ENCODE measurements at places on chromosomes 4 and X.

- H3K36me3 ChIP-seq = no peaks in the 10 kb centered on the region
- DNase-seq = no peak
- H3K27me3 ChIP-seq = no peaks in the 10 kb centered on the region
Measured at GRCh38 chr4:21544415-21544814, 404.2 kb downstream of the KCNIP4 start.

DNA sequence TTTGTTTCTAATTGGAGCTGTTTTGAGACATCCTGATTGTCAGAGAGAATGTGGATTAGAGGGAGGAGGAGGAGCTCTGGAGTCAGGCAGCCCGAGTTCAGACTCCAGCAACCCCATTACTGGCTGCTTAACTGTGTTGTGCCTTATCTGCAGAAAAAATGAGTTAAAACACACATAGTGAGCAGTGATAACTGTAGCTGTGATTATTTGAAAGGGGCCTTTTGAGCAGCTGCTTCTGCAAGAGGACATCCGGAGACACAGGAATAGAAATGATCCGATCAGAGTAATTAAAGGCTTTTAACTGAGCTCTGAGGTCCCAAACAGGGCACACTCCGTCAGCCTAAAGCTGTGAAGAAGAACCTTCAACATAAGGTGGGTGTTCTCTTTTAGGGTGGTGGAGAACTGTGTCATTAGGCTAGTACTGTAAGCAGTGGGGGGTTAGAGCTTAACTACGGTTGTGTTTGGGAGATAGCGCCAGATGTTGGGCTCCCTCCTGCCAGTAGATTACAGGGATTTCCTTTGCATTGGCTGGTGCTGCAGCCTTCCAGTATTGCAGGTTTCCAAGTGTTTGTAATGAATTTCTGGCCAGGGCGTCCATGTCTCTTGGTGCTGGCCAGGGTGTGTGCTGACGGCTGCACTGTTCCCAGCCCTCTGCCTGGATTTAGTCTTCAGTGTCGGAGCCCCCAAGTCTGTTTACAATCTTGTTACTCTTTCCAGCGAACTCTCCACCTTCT is 24.3 kb downstream of the ADD1 start:
- no peak for DNase-seq
- no peak overlapping the region for H3K27ac ChIP-seq
- H3K4me3 ChIP-seq = no peak overlapping the region
- H3K4me1 ChIP-seq = peaks cover 9% of the 10 kb centered on the region
- no peaks in the 10 kb centered on the region for H3K27me3 ChIP-seq

DNA sequence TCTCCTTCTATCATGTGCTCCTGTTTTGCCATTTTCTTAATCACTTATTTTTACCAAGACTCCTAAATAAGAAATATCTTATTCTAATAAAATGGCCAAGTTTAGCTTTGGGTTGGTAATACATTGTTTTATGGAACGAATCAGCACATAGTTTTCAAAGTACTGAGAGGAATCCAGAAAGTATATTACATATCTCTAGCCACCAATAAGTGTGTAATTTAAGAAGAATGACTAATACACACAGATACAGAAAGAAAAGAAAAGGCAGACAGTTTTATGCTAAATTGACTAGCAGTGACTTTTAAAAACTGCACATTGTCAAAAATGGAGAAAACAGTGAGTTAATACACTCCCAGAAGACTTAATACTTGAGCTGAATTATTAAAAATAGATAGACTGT is 167.0 kb upstream of the IL15 start:
- DNase-seq = no peak
- no peak overlapping the region for H3K27ac ChIP-seq
- no peaks in the 10 kb centered on the region for H3K36me3 ChIP-seq

- H3K4me1 ChIP-seq = peaks cover 27% of the 10 kb centered on the region
- DNase-seq = no peak
- no peaks in the 10 kb centered on the region for H3K27me3 ChIP-seq
- H3K4me3 ChIP-seq = no peak overlapping the region
Measured at GRCh38 chr4:7876201-7876875, 63.3 kb downstream of the AFAP1 start.

DNA sequence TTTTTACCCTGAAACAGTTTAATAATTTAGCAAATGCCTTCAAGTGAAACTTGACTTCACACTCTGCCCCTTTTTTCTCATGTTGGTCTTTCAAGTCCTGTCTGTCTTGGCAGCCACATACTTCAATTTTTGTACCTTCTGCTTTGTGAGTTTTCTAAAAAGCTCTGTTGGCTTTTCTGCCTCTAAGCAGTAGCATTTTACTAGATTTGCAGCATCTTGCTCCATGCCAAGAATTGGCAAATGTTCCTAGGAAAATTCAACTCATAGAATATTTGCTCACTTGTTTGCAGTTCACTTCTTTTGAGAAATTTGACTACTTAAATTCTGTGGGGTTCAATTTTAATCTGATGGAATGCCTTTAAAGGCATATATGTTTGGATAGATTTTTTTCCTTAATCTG is 59.2 kb downstream of the FAM47A start:
- no peaks in the 10 kb centered on the region for H3K36me3 ChIP-seq
- H3K27ac ChIP-seq = no peak overlapping the region
- H3K4me3 ChIP-seq = no peak overlapping the region

GRCh38 chr4:122475233-122475632 is 18.7 kb upstream of the IL2 start:
- no peak overlapping the region for H3K4me3 ChIP-seq
- H3K36me3 ChIP-seq = no peaks in the 10 kb centered on the region
- H3K27ac ChIP-seq = no peak overlapping the region
- H3K4me1 ChIP-seq = no peaks in the 10 kb centered on the region
- no peaks in the 10 kb centered on the region for H3K27me3 ChIP-seq

DNA sequence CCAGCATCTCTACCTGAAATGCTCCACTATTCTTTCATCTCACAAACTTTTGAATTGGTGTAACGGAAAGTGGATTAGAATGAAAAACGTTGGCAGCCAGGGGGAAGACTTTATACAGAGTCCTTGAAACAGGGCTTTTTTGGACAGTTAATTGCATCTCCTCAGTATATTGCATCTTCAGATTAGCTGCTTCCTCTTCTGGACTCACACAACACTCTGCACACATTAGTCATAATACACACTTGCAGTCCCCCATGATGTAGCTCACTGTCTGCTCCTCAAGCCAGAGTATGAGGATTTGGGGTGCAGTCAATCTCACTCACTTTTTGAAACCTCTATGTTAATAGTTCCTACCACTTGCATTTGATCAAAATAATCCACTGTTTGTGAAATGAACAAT is 101.0 kb downstream of the ADGRA3 start:
- no peaks in the 10 kb centered on the region for H3K36me3 ChIP-seq
- no peak for DNase-seq
- H3K4me3 ChIP-seq = no peak overlapping the region
- H3K27ac ChIP-seq = no peak overlapping the region
- no peaks in the 10 kb centered on the region for H3K27me3 ChIP-seq

DNA sequence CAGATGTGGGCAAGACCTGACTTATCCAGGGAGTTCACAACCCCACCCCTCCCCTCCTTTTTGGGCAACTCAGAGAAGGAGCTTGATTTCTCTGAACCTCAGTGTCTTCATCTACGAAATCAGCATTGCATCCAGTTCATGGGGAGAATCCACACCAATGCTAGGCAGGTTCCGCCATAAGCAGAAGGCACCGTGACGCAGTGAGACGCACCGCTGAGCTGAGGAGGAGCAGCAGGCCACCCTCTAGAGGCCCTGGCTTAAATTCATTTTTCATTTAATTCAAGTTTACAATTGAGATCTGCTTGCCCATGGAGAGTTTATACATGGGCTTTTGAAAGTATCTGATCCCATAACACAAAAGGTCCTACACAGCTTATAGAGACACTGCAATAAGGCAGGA is 55.7 kb downstream of the CPZ start:
- H3K27ac ChIP-seq = no peak overlapping the region
- H3K4me3 ChIP-seq = no peak overlapping the region
- H3K36me3 ChIP-seq = no peaks in the 10 kb centered on the region
- DNase-seq = no peak

GRCh38 chrX:69138512-69138911 is 26.7 kb downstream of the PJA1 start:
- H3K27ac ChIP-seq = no peak overlapping the region
- no peak overlapping the region for H3K4me3 ChIP-seq
- H3K4me1 ChIP-seq = no peaks in the 10 kb centered on the region
- peaks cover 22% of the 10 kb centered on the region for H3K27me3 ChIP-seq
- DNase-seq = no peak
- H3K36me3 ChIP-seq = no peaks in the 10 kb centered on the region

DNA sequence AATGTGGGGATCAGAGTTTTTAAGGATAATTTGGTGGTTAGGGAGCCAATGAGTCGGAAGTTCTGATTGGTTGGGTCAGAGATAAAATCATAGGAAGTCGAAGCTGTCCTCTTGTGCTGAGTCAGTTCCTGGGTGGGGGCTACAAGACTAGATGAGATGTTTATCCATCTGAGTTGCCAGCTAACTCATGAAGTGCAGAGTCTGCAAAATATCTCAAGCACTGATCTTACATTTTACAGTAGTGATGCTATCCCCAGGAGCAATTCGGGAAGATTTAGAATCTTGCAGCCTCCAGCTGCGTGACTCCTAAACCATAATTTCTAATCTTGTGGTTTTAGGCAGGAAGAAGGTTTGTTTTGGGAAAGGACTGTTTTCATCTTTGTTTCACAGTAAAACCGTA is 565.8 kb upstream of the SPANXN1 start:
- H3K27me3 ChIP-seq = no peaks in the 10 kb centered on the region
- H3K4me1 ChIP-seq = no peaks in the 10 kb centered on the region
- H3K36me3 ChIP-seq = no peaks in the 10 kb centered on the region
- no peak for DNase-seq
- no peak overlapping the region for H3K27ac ChIP-seq
- H3K4me3 ChIP-seq = no peak overlapping the region

- H3K27me3 ChIP-seq = no peaks in the 10 kb centered on the region
- H3K36me3 ChIP-seq = no peaks in the 10 kb centered on the region
- no peak overlapping the region for H3K4me3 ChIP-seq
Measured at GRCh38 chrX:101057093-101057714, 5.3 kb upstream of the TRMT2B start.

GRCh38 chrX:45750639-45751038 is 550.0 kb upstream of the DIPK2B start:
- no peaks in the 10 kb centered on the region for H3K27me3 ChIP-seq
- H3K36me3 ChIP-seq = peaks cover 6% of the 10 kb centered on the region
- H3K4me3 ChIP-seq = no peak overlapping the region
- DNase-seq = no peak
- H3K27ac ChIP-seq = no peak overlapping the region
- H3K4me1 ChIP-seq = peaks cover 10% of the 10 kb centered on the region

GRCh38 chr4:125283707-125284279 is 31.0 kb upstream of the FAT4 start:
- H3K27me3 ChIP-seq = no peaks in the 10 kb centered on the region
- no peak overlapping the region for H3K4me3 ChIP-seq
- no peak for DNase-seq
- H3K4me1 ChIP-seq = no peaks in the 10 kb centered on the region

GRCh38 chr4:180099957-180100356 is 2143.2 kb upstream of the TENM3 start:
- no peak overlapping the region for H3K4me3 ChIP-seq
- no peaks in the 10 kb centered on the region for H3K36me3 ChIP-seq
- no peak for DNase-seq

DNA sequence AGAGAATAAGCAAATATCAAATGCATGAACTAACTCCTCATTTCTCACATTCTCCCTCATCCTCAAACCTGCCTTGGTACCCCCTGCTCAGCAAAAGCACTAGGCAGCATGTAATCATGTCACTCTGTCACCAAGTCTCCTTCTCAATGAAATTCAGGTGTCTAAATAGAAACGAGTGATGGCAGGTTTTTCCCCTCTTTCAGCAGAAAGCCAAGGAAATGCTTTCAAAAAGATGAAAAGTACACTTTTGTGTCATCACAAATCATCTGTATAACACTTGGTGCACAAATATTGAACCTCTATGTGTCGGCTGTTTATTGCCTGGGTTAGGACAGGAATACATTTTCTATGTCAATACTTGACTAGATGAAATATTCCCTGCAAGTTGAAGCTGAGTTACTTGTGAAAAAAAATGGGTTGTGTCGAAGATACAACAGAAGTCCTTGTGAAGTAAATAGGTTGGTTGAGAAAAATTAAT is 285.1 kb upstream of the MAGEB18 start:
- no peak overlapping the region for H3K27ac ChIP-seq
- H3K4me1 ChIP-seq = no peaks in the 10 kb centered on the region
- no peak overlapping the region for H3K4me3 ChIP-seq

- H3K4me3 ChIP-seq = no peak overlapping the region
- H3K36me3 ChIP-seq = peaks cover 14% of the 10 kb centered on the region
- no peaks in the 10 kb centered on the region for H3K4me1 ChIP-seq
- H3K27me3 ChIP-seq = no peaks in the 10 kb centered on the region
- no peak for DNase-seq
- H3K27ac ChIP-seq = no peak overlapping the region
Measured at GRCh38 chr4:26418107-26418506, 72.2 kb downstream of the CCKAR start.

DNA sequence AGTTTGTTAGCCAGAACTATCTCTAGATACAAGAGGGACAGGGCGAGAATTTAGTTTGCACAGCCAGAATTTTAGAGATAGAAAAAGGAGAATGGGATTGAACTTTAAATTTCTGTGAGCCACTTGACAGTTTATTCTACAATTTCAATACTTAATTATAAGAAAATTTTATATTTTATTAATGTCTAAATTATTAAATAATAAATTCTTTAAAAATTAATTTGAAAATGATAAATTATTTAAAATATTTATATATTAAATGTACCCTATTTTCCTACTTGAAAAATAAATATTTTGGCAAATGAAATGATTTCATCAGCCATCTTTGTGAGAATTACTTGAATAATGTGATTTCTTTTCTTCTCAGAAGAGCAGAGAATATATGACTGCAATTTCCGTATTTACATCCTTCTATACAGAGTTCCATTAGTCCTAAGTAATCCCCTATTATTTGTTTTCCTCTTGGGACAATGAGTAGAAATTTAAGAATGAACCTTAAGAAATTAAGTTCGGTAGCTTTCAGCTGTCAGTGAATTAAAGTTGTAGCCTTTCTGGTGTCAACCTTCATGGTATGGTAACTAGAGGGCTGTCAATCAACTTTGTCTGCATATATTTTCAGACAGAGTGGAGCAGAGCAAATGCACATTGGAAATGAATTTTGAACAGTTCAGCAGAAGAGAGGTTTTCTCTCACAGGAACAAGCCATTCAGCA is 763.9 kb downstream of the PCDH18 start:
- H3K4me1 ChIP-seq = no peaks in the 10 kb centered on the region
- no peak for DNase-seq
- no peak overlapping the region for H3K27ac ChIP-seq
- no peaks in the 10 kb centered on the region for H3K27me3 ChIP-seq
- H3K4me3 ChIP-seq = no peak overlapping the region

GRCh38 chrX:135185795-135186443 is 14.7 kb upstream of the CT55 start:
- no peaks in the 10 kb centered on the region for H3K36me3 ChIP-seq
- no peaks in the 10 kb centered on the region for H3K4me1 ChIP-seq
- no peak overlapping the region for H3K27ac ChIP-seq
- H3K27me3 ChIP-seq = peaks cover 4% of the 10 kb centered on the region
- DNase-seq = no peak

- no peaks in the 10 kb centered on the region for H3K4me1 ChIP-seq
- H3K27ac ChIP-seq = no peak overlapping the region
- no peak overlapping the region for H3K4me3 ChIP-seq
- H3K36me3 ChIP-seq = peaks cover 7% of the 10 kb centered on the region
Measured at GRCh38 chr4:26964994-26965393, 104.4 kb downstream of the STIM2 start.

GRCh38 chr4:40227284-40227683 is 30.5 kb downstream of the RHOH start:
- H3K36me3 ChIP-seq = peaks cover 29% of the 10 kb centered on the region
- H3K27me3 ChIP-seq = no peaks in the 10 kb centered on the region
- H3K4me3 ChIP-seq = peak overlapping the region; percentile 18
- DNase-seq = no peak

GRCh38 chr4:2788101-2788500 is 4.8 kb upstream of the SH3BP2 start:
- H3K36me3 ChIP-seq = no peaks in the 10 kb centered on the region
- H3K4me1 ChIP-seq = peaks cover 31% of the 10 kb centered on the region
- no peak overlapping the region for H3K4me3 ChIP-seq
- DNase-seq = no peak
